ENCODE measurements at places on chromosomes 2 and 18. TPM values are rescaled to one million over a fixed set of nuclear protein-coding genes. Genes with fewer than 3 reads are reported as not detected.

DNA sequence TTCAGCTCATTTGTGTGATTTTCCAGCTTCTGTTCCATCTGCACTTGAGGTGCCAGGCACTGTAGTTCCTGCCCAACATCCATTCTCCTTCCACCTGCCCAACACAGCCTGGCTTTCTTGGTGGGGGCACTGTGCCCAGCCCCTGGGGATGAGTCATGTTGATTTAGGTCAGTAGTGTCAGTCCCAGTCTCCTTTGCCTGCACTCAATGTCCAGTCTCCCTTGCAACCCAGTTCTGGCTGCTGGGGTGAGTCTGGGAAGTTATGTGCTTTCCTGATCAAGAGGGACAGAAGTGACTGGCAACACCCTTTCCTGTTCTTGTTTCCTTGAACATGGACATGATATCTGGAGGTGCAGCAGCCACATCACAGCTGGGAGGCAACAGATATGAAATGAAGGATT, 1.5 kb upstream of the ASB18 start:
- DNase-seq = no peak

DNA sequence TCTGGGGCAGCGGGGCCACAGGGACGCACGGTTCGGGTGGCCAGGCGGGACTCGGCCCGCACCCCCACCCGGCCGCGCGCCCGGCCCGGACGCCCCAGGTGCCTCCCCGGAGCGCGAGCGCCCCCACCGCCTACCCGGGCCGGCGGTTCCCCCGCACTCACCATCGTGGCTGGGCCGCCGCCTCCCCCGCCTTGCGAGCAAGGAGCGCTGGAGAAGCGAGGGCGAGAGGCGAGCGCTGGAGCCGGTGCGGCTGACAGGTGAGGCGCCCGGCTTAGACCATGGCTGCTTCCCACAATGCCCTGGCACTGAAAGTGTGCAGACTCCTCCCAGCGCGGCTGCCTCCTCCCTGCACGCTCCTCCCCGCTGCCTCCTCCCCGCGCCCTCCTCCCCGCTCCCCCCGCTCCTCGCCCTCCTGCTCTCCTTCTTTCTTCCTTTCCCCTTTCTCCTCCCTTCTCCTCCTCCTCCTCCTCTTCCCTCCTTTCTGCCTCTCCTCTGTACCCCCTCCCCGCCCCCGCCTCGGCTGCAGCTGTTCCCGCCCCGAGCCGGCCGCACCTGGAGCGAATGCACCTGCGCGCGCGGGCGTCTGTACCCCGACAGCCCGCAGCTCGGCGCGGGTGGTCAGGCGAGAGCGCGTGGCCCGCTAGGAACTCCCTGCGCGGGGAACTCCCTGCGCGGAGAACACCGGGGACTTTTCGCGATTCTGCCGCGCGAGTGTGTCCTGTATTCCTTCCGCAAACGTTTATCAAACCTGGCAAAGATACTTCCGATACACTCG, at the start of gene AP1S3:
Gene AP1S3, minus strand, starts transcription at position 296 of the 775 bp plus-strand sequence. Its CDS starts 132 bp downstream, at position 164.
- peak; percentile 79 for DNase-seq

Gene REG1A
- total RNA-seq = not detected

Gene ZNF385B
- not detected for total RNA-seq

Data from activated CD8-positive, alpha-beta T cell treated with anti-CD3 and anti-CD28 coated beads for 36 hours (primary cell).